Iris pigment epithelial cell (primary cell): ENCODE measurements at places on chromosomes 5 and 9.

- peak; percentile 41 for DNase-seq
Measured at GRCh38 chr5:160083501-160083900, 35.7 kb downstream of the PWWP2A start.

- peak; percentile 69 for DNase-seq
Measured at GRCh38 chr9:80707120-80707519, 982.2 kb downstream of the TLE1 start.

DNA sequence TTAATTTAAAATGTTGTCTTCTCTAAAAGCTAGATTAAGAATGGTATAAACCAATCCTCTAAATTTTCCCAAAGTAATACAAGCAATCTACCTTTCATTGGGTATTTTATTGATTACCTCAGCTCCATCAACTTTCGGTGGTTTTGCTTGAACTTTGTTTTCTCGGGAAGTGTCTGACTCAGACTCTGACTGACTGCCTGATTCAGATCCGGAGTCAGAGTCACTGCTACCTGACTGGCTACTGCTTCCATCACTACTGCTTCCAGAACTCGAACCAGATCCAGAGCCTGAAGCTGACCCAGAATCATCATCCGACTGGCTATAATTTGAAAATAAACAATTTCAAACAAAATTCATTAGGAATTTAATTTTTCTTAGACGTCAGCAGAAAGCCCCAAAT is 24.0 kb downstream of the CHD1 start:
- DNase-seq = peak; percentile 70

- no peak for DNase-seq
Measured at GRCh38 chr9:14863402-14863801, 46.8 kb downstream of the FREM1 start.

- no peak for DNase-seq
Measured at GRCh38 chr9:4221931-4222330, 77.9 kb downstream of the GLIS3 start.

GRCh38 chr5:82334856-82335255 is 56.7 kb upstream of the RPS23 start:
- peak; percentile 92 for DNase-seq

GRCh38 chr9:126558051-126558665 is 55.6 kb upstream of the LMX1B start:
- DNase-seq = peak; percentile 14

DNA sequence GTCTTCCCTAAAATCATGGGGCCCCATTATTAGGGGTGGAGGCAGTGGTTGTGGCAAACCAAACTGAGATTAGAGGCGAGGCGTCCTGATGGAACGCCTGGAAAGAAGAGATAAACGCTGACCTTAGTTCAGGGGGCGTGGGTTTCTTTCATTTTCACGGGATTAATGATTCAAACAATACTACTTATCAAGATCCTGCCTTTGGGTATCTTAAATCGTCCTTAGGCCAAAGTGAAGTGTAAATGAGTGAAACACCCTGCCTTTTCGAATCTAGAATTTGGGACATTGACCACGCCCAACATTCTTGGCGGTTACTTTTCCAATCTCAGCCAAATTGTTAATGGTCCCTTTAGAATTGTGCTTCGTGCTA is 1.0 kb upstream of the UBTD2 start:
- no peak for DNase-seq

GRCh38 chr5:2139478-2139877 is 256.8 kb upstream of the IRX4 start:
- DNase-seq = no peak

DNA sequence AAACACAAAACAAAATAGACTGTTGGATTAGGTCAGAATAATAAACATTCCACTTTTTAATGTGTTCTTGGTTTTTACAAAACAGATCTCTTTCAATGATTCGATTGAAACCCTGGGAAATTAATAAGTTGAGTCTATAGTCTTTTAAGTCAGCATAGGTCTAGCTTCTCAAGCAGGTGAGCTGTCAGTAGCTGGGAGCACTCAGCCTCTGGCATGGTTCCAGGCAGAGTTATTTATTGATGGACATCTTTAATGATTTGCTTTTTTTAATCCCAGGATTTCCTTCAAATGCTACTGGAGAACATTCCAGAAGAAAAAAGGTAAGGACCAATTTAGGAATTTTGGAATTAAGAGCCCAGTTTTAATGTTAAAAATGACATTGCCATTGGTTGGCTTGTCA is 241.0 kb downstream of the AOPEP start:
- DNase-seq = no peak

DNA sequence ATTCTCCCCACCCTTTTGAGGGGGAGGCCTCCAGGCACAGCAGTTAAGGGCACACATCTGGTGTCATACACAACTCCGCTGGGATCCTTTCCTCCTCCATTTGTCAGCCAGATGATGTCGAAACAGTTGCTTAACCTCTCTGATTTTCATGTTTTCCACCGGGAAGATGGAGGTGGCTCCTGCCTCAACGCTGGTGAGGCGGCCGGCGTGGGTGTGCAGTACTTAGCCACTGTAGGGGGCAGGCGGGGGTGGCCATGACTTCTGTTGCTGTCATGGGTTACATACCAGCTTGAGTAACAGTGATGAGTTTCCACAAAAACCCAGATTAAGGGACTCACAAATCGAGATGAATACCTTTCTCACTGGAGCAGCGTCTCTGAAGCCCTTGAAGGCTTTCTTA is 63.1 kb upstream of the EPB41L4B start:
- DNase-seq = no peak

DNA sequence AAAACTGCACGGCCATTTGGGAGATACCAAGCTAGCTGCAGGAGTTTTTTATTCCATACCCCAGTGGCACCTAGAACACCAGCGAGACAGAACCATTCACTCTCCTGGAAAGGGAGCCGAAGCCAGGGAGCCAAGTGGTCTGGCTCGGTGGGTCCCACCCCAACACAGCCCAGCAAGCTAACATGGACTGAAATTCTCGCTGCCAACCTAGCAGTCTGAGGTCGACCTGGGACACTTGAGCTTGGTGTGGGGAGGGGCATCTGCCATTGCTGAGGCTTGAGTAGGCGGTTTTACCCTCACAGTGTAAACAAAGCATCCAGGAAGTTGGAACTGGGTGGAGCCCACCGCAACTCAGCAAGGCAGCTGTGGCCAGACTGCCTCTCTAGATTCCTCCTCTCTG is 108.9 kb upstream of the CHD1 start:
- peak; percentile 7 for DNase-seq

GRCh38 chr5:76099756-76100155 is 16.6 kb downstream of the SV2C start:
- DNase-seq = no peak

GRCh38 chr5:116554764-116555163 is 19.9 kb downstream of the SEMA6A start:
- DNase-seq = no peak

- no peak for DNase-seq
Measured at GRCh38 chr5:56356121-56356835, 123.1 kb upstream of the ANKRD55 start.

- DNase-seq = no peak
Measured at GRCh38 chr5:135337064-135337463, 62.0 kb downstream of the MACROH2A1 start.

GRCh38 chr5:88756953-88757352 is 126.0 kb downstream of the MEF2C start:
- DNase-seq = no peak

- DNase-seq = peak; percentile 86
Measured at GRCh38 chr9:33329117-33329563, 38.8 kb downstream of the NFX1 start.

- no peak for DNase-seq
Measured at GRCh38 chr9:111807197-111807596, 12.5 kb upstream of the SHOC1 start.

GRCh38 chr5:173468821-173469251 is 140.6 kb upstream of the STC2 start:
- peak; percentile 44 for DNase-seq

- no peak for DNase-seq
Measured at GRCh38 chr9:96621618-96622017, 2.0 kb upstream of the CDC14B start.

GRCh38 chr5:72185496-72186329 is 78.4 kb downstream of the MAP1B start:
- DNase-seq = no peak

DNA sequence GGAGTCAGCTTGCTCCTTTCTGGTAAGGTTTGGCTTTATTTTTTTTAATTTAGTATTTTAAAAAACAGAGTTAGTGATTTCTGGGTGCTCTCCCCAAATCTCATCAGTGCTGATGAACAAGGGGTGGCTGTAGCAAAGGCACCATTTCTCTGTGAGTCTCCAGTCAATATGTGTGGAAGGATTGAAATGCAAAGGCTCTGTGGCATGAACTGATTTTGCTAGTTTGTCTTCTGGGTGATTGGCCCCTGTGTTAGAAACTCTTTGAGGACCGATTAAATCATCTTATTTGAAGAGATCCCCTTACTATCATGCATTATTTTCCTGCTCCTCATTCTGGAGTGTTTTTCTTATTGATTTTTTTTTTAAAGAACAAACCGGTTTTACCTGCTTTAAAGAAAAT is 596 bp downstream of the TEK start:
- no peak for DNase-seq

- DNase-seq = peak; percentile 59
Measured at GRCh38 chr5:150295172-150295634, 5.6 kb upstream of the CAMK2A start.

- DNase-seq = peak; percentile 89
Measured at GRCh38 chr5:129963359-129963758, 59.1 kb downstream of the CHSY3 start.

- DNase-seq = peak; percentile 31
Measured at GRCh38 chr9:106708475-106709146, 154.4 kb upstream of the ZNF462 start.

GRCh38 chr9:137313956-137314560 is 12.0 kb upstream of the NRARP start:
- DNase-seq = no peak

GRCh38 chr9:70421272-70422180 is 7.1 kb upstream of the KLF9 start:
- DNase-seq = peak; percentile 61

GRCh38 chr5:79112703-79113058 is 1.1 kb downstream of the BHMT start:
- no peak for DNase-seq

GRCh38 chr9:8374471-8374870 is 574.9 kb upstream of the DMAC1 start:
- no peak for DNase-seq

DNA sequence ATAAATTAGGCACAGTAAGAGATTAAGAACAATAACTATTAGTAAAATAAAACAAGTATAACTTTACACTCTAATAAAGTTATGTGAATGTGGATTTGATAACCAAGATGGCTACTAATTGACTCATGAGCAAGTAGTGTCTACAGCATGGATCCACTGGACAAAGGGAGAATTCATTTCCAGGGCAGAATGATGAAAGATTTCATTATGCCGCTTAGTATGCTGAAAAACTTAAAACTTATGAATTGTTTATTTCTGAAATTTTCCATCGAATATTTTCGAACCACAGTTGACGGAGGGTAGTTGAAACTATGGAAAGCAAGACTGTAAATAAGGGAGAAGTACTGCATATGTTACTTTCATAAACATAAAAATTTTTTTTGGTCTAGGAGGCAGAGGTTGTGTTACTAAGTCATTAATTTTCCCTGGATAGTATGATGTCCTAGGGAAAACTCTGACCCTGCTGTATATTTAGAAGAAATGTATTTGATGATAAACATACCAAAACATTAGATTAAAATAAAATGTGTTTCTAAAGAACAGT is 24.9 kb upstream of the TARS1 start:
- no peak for DNase-seq

GRCh38 chr5:32308946-32309345 is 3.8 kb downstream of the MTMR12 start:
- no peak for DNase-seq

DNA sequence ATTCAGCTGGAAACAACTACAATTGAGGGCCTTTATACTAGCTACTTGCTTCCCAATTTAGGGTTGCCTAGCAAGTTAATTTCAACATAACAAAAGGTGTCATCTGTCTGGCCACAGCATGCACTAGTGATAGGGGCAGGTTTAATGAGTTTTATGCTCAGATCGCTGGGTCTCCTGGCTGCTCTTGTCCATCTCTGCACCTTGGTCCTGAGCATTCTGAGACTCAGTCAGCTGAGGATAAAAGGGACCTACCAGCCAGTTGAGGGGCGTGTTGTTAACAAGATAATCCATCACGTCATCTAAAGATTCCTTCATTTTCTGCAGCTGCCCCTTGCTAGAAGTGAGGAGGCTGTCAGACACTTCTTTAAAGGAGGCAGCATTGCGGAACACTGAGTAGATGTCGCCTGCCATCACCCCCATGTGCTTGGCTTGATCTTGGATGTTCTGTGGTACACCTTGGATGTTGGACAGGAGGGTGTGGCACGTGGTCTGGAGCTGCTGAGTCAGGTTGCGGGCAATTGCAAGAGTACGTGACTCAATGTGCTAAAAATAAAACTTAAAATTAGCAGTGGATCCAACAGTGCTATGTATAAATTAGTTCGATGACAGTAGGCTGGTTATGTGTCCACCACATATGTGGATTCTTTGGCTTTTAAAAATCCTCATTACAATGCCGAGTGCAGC is 11.0 kb downstream of the PLIN2 start:
- DNase-seq = peak; percentile 67

DNA sequence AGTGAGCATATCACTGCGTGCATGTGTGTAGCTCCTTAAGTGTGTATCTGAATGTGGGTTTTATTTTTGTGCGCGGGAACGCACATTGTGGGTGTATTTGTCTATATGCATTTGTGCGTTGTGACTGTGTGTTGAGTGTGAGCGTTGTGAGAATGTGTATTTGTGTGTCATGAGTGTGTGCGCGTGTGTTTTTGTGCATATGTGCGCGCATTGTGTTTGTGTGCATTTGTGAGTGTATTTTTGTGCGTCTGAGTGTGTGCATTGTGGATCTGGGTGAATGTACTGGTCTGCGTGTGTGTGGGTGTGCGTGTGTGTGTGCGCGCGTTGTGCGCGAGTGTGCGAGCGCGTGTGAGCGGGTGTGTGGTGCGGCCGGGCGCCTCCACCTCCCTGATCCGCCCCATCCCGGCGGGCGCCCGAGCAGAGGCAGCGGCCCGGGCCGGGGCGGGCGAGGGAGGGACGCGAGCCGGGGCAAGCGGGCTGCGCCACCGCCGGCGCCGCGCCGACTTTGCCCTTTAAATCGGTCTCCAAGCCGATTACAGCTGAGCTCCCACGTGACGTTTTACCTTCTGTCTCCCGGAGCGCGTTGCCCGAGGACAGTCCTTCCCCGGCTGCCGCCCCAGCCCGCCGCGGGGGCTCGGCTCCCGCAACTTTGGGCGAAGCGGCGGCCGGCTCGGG is at the start of gene RASGRF2:
Gene RASGRF2 (plus strand): TSS at position 596 of the 675 bp plus-strand sequence. CDS start 376 bp downstream, outside the sequence.
- DNase-seq = peak; percentile 50
